ENCODE measurements at places on chromosomes 3 and 15.

- no peak for DNase-seq
Observed at GRCh38 chr3:58408906-58409305, 24.7 kb downstream of the PDHB start.

DNA sequence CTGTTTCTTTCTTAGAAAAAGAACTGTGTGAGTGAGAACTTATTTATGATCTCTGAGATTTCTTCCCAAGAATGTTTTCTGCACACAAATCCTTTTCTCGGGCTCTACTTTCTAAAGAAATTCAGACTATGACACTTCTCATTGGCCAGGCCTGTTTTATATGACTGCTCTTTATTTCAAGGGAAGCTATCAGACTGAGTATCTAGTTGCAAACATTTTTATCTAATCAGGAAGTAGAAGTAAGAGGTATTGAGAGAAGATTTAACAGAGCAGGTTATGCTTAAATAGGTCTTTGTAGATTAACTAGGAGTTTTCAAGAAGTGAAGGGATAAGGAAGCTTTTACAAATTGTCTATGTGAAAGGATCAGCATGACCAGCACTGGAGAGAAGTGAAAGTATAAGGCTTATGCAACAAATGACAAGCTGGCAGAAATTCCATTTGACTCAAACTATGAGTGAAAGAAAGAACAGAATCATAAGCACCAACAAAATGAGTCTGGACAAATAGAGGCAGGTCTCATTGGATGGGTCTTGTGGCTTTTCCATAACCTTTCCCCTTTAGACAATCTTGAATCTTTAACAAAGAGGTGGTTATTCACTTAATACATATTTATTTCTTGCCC, 71.9 kb upstream of the CHL1 start:
- DNase-seq: no peak

DNA sequence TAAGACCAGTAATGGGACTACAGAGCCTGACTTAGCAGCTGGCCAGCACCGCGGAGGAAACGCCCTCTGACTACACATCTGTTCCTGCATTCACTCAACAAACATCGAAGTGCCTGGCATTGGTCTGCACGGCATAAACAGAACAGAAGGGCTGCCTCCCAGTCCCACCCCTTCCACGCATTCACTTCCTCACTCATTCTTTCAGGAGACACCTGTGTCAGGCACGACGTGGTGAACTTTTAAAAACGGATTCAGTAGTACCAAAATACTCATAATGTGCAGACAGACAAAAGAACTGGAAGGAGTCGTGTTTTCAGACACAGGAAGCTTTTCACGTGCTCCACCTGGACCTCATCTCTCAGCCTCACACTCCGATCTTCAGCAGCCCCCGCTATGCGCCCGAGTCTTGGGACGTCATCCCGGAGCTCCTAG, 123.3 kb downstream of the XXYLT1 start:
- no peak for DNase-seq

GRCh38 chr15:41115161-41115651, 874 bp downstream of the INO80 start:
- DNase-seq: no peak

DNA sequence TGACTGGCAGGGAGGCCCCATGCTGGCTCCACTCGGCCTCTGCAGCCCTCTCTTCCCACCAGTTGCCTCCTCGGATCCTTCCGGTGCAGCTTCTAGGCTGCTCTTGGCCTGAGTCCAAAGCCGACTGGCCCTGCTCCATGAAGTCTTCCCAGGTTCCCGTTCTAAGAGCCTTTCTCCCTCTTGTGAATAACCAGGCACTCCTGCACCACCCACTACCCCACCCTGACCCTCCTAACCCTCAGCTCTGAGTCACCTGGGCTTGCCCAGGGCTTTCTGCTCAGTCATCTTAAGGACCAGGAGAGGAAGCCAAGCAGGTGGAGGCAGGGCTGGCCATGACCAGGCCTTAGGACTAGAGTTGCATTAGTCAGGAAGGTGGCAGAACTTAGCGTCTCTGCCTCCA, 28.1 kb upstream of the CNBP start:
- DNase-seq: no peak

DNA sequence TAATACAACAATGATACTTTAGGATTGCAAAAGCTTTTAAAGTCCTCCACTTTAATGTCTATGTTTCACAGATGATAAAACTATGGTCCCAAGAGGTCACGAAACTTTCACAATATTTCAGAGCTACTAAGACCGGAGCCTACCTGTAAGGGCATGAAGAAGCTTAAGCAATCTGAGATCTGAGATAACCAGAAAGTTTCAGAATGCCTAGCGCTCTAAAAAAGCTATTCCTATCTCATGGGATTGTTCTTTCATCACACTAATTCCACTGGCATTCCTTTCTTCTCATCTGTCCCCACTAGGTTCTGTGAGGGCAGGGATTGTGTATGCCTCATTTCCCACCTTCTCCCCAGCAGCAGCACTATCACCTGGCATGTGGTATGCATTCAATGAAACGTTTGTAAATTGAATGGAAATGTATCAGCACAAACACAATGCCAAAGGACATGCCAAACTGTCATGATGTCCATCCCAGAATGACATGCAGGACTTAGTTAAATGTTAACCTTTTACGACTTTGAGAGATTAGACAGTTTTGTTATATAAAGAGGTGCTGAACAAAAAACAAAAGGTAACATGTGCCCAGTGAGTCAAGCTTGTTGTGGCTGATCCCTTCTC, 104.7 kb upstream of the NR2F2 start:
- DNase-seq: no peak

GRCh38 chr3:131393868-131394267, 12.3 kb downstream of the NUDT16 start:
- no peak for DNase-seq

GRCh38 chr15:61115241-61115640, 113.9 kb downstream of the RORA start:
- no peak for DNase-seq

DNA sequence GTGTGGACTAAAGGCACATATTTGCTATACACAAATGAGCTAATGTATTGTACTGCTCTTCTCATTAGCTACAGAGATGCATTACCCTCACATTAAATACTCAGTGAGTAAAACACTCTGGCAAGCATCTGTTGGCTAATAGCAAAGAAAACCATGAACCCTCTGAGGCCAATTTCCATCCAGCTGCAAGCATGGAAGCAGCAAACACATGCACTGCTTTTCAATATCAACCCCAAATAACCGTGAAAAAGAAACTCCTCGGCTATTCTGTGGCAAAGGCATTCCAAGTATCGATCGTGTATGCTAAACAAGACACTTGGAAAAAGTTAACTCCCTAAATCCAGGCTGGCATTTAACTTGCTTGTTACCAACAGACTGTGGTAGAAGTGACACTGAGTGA, 67.0 kb downstream of the PEAK1 start:
- DNase-seq: no peak

GRCh38 chr15:77901921-77902750, 175.4 kb downstream of the TBC1D2B start:
- no peak for DNase-seq

DNA sequence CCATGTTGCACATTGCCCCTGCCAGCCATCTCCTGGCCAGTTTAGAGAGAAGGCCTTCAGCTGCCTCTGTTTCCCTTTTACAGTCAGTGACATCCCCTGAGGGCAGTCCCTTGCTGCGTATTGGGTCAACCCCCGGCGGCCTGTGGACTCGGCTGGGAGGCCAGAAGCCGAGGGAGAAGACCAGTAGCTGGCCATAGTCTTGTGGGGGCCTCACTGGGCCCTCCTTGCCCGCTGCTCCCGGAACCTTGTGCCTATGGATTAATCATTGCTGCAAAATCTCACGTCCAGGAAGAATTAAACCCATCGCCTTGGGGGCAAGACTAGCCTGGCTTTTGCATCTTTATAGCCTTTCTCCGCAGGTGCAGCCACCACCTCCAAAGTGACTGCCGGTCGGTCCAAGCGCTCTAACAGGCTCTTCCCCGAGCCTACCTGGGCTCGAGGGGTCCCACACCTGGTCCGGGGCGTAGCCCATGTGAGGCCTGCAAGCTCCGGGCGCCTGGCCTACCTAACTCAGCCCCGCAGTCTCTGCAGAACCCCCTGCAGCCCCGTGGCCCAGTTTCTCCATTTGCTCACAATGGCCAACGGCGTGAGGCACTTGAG, 870 bp upstream of the CHAC1 start:
- DNase-seq: no peak

- DNase-seq: no peak
Observed at GRCh38 chr15:48904758-48905157, 26.8 kb downstream of the EID1 start.

GRCh38 chr3:33929813-33930212, 131.4 kb downstream of the PDCD6IP start:
- DNase-seq: no peak

- DNase-seq: no peak
Observed at GRCh38 chr15:96177279-96177678, 153.2 kb upstream of the NR2F2 start.

DNA sequence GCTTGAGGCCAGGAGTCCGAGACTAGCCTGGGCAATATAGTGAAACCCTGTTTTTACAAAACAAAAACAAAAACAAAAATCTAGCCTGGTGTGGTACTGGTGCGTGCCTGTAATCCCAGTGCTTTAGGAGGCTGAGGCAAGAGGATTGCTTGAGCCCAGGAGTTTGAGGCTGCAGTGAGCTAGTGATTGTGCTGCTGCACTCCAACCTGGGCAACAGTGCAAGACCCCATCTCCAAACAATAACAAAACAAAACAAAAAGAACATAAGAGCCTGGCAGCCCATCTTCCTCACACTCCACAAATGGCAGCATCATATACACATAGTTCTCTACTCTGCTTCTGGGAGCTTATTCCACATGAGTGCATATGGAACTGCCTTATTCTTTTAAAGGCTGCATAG, 2.2 kb upstream of the TRH start:
- no peak for DNase-seq

DNA sequence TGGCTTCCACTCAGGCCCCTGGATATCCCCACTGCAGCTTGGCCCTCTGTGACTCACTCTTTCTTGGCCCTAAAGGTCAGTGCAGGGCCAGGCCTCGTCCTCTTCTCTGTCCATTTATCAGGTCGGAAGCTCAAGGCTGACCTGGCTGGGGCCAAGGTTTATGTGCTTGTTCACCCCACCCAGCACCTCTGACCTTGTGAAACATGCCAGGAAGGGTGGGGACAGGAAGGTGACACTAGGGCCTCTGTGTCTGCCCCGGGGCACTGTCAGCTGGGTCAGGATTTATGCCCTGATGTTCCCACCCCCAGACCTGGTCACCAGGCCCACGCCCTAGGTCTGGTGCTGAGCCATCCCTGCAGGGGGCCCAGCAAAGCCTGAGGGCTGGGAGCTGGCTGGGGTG, 103.8 kb downstream of the FBLN2 start:
- DNase-seq: no peak

DNA sequence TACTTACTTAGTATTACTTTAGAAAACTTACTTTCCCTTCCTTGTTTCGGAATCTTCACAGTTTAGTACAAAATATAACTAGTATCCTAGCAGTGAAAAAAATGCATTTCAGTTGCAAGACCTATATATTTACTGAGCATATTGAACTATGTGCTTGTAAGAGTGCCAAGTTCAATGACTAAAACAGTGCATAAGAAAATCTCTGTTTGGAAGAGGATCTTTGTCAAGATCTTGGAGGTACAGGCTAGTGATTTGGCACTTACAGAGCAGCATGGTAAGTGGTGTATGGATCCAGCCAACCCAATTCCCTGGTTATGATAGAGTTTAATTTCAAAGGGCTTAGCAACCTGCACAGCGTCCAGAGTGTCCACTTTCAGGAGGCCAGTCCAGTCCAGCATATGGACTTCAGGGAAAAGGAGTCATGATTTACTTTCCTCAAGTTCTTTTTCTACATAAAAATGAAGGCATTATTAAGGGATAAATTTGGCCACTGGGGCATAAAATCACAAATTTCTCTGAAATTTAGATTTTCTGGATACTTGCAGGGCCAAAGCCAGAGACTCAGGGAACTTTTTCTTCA, 625.8 kb upstream of the BCHE start:
- no peak for DNase-seq

GRCh38 chr3:90035643-90036042, 928.2 kb downstream of the EPHA3 start:
- DNase-seq: no peak

All from NCI-H748 treated with DMSO at 0.1 percent for 48 hours (cell line).